ENCODE measurements at places on chromosomes 5 and 9. TPM values are rescaled to one million over a fixed set of nuclear protein-coding genes. Genes with fewer than 3 reads are reported as not detected.

The INSYN2B gene
- total RNA-seq: 1.9 TPM

The ENTREP1 gene
- 2.5 TPM for total RNA-seq

The ANKRD20A1 gene
- not detected for total RNA-seq

The LTC4S gene
- total RNA-seq: 1.4 TPM

The GPR21 gene
- total RNA-seq: 0.28 TPM

The PCDHB14 gene
- 0.65 TPM for total RNA-seq

The ATP6V0E1 gene
- total RNA-seq: 101 TPM

The SLC12A7 gene
- 12.7 TPM for total RNA-seq

The TMEM174 gene
- total RNA-seq: not detected

The FOXD4L3 gene
- total RNA-seq: not detected

The DDX4 gene
- total RNA-seq: not detected

The BTNL9 gene
- not detected for total RNA-seq

The LMX1B gene
- not detected for total RNA-seq

The PIP5KL1 gene
- total RNA-seq: 16.0 TPM

The ZBTB34 gene
- 3.7 TPM for total RNA-seq

The IGIP gene
- total RNA-seq: 1.1 TPM

The HTR4 gene
- total RNA-seq: not detected

The GPR150 gene
- not detected for total RNA-seq

The PCDHB10 gene
- 0.21 TPM for total RNA-seq

The SLC45A2 gene
- not detected for total RNA-seq

The C9 gene
- not detected for total RNA-seq

The IL3 gene
- total RNA-seq: not detected

The LURAP1L gene
- 12.1 TPM for total RNA-seq

The SLC36A2 gene
- total RNA-seq: not detected

The SPINK4 gene
- not detected for total RNA-seq

The RNF183 gene
- 0.21 TPM for total RNA-seq

The PCDHGA6 gene
- total RNA-seq: 0.63 TPM

The NRARP gene
- total RNA-seq: 14.6 TPM

The ENC1 gene
- total RNA-seq: 27.2 TPM

The DRD1 gene
- total RNA-seq: not detected

The KCNMB1 gene
- not detected for total RNA-seq

The APBA1 gene
- 0.65 TPM for total RNA-seq

The ADAMTS16 gene
- not detected for total RNA-seq

The PHPT1 gene
- 144 TPM for total RNA-seq
